ENCODE measurements at places on chromosomes 4 and X.

DNA sequence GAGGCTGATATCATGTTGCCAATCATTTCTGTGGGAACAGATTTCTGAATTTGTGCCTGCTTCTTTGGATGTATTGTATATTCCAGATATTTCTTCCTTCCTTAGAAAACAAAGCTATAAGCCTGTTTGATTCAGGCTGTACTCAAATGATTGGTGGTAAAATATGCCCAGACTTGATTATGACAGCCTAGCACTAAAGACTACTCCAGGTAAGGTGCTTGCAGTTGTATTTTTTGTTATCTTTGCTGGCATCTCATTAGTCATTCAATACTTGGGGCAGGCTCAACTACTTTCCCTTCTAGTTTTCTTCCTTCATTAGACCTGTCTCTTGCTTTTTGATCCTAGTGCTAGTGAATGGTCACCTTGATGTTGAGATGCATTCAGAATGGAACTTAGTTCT lies 90.6 kb downstream of the ZNF518B start:
- no peak for DNase-seq

DNA sequence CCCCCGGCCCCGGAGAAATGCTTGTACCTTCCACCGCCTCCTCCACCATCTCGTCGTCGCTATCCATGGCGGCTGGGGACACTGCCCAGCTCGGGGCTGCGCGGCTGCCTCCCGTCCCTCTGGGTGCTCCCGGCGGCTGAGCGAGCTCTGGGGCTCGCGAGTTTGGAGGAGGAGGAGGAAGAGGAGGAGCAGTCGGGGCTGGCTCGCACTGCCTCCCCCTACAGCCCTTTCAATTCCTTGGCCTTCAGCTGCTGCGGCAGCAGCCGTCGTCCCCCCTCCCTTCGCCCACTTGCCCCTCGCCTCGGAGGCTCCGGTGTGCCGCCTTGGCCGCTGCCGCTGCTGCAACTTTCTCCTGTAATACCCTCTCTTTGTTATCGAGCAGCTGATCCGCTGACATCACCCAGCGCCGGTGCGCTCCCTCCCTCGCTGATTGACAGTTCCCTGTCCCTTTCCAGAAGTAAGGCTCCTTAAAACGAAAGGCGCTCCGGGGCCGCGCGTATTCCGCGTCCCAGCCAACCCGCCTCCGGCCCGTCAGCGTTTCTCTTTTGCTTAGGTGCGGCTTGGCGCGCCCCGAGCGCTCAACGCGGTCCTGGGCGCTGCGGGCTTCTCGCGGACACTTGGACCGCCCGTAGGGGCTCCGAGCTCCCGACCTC lies at the start of gene SETD7:
TSS of gene SETD7 (minus strand) at position 149 of the 653 bp plus-strand sequence. CDS start at position 67, 82 bp downstream.
- peak; percentile 63 for DNase-seq

DNA sequence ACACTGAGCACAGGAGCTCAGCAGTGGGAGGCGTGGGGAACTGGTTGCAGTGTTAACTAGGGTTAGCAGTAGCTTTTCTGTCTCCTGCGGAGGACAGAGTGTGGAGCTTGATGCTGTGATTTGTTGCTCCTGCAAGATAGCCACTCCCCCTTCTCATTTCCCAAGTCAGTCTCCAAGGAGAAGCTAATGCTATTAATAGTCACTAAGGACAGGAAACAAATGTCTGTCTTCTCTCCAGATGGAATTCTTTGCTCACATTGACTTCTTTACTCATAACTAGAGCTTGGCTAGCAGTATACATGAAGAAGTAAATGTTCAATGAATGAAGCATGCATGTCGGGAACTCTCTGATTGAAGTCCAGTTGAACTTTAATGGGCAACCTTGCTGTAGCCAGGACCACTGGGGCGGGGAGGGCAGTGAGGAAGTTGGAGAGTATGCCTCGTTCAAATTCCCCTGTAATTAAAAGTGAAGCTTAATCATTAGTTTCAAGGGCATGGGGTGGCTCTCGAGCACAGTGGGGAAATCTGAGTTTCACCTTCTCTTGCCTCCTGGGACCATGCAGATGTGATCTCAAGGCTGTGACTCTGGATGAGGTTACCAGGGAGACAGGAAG lies 156.6 kb upstream of the SCML1 start:
- no peak for DNase-seq

DNA sequence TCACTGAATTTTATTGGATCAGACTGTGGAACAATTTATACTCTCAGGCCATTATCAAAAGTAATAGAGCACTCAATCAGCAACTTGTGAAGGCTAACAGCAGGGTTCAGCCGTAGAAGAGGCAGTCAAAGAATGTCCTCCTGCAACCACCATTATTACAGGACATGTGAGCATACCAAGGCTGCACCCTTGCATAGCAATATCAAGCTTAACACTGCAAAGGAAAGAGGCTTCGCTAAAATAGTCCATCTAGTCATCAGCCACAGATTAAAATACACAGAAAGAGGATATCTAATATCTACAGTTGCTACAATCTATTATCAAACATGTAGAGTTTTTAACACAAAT lies 42.9 kb upstream of the TMPRSS11B start:
- no peak for DNase-seq

DNA sequence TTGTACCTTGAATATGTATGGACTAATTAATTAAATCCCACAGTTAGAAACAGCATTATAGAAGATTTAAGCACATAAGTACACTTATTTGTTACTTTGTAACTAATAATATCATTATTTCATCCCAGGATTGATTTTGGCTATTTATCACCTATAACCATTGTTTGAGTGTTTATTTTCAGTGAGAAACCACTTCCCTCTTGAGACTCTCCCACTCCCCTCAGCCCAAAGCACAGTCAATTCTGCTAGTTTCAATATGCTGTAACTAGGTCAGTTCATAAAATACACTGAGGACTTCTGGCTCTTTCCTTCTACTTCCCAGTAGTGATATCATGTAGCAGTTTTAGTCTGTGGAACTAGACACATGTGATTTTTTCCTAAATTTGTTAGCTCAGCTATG lies 16.3 kb downstream of the OFD1 start:
- no peak for DNase-seq

DNA sequence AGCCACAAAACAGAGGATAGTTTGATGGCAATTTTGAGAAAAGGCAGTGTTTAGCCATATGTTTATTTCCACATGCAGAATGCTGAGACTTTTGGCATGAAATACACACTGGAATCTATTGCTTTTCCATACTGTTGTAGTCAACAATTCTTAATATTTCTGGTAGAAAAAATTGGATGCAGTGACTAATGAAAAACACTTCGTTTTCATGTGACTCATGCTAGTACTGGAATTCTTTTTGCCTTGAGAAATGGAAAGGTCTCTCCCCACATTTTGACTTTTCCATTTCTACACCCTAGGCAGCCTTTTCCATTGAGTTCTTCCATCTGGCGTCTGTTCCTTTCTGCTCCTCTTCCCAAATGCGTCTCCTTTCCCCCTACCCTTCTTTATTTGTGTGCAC lies 425.2 kb upstream of the FTHL17 start:
- DNase-seq: no peak

GRCh38 chr4:105140684-105141490 lies 5.8 kb upstream of the TET2 start:
- peak; percentile 15 for DNase-seq

DNA sequence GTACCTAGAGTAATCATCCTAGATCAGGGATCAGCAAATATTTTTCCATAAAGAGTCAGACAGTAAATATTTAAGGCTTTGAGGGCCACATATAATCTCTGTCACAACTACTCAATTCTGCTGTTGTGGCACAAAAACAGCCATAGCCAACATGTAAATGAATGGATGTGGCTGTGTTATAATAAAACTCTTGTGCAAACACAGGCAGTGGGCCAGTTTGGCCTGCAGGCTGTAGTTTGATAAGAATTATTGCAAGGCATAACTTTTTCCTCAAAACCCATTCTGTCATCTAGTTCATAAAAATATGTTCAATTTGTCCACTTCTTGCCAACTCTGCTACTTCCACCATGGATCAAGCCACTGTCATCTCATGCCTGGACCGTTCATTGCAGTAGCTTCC lies 39.4 kb upstream of the SHROOM4 start:
- no peak for DNase-seq

DNA sequence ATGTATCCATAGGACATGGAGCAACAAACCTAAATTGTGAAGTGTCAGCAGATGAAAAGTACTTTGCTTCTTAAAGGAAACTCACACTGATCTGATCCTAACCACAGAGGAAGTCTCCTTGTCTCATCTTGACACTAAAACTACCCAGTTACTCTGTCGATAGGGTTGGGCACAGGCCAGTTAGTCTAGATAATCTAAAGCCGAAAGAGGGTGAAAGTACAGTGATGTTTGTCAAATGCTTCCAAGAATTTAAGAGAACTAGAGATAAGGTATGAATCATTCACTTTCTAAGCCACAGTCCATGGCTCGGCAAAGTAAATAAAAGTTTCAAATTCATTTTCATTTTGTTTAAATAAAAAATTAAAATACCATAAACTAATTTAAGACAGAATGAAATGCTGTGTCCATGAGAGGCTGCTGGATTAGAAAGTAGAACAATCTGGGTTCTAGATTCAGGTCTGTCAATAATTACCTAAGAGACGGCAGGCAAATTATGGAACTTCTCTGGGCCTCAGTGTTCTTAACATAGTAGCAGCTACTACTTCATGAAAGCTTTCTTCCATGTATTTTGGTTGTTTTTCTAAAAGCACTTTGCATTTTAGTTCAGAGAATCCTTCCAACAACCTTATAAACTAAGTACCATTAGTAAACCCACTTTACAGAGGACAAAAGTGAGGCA lies 176.7 kb downstream of the LDB2 start:
- DNase-seq: no peak

GRCh38 chr4:109179061-109179460 lies 123.4 kb downstream of the COL25A1 start:
- no peak for DNase-seq

- no peak for DNase-seq
These were observed 678 bp downstream of the DNAAF6 start for GRCh38 chrX:107207089-107207488.

DNA sequence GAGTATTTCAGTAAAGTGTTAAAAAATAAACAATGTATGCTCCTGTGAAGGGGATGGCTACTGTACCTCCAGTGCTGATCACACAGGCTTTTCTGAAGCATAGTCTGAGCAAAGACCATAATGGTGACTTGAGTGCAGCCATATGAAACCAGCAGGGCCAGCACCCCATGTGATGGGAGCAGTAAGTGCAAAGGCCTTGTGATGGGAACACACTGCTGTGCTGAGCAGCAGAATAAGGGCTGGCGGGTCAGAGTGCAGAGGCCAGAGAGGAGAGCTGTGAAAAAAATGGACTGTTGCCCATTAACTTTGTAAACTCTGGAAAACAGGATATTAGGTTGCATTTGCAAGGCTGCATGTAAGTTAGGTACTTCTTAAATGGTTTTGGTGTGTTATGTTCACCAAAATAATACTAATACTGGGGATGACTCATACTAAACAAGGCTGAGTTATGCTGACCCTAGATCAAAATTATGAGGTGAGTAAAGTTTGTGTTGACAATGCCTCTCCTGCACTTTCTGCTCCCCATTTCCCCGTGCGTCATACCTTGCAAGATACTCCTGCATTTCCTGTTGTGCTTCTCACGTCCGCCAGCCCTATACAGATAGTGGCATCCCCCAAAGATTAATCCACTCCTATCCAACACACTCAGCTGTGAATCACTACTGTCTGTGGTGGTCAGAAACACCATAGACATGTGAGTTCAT lies 67.0 kb upstream of the FAM9A start:
- DNase-seq: no peak

DNA sequence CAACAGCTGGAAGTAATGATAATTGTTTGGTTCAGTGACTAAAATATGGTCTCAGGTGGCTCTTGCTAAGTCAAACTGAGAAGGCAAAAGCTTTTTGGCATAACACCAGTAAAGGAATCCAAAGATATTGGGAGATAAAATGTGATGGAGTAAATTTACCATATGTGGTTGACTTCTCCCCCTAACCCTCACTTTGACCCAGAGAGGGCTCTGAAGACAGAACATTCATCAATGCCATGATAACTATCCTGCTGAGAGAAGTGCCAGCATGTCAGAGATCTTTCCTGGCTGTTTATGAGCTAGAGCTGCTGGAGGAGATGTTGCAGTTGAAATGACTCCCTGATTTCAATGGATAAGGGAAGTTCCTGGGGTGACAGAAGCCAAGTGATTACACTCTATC lies 213.4 kb downstream of the SPCS3 start:
- no peak for DNase-seq

GRCh38 chrX:115958687-115959359 lies 211.7 kb upstream of the AGTR2 start:
- DNase-seq: no peak

- DNase-seq: no peak
These were observed 28.7 kb downstream of the SLC39A8 start for GRCh38 chr4:102316585-102316984.

- DNase-seq: no peak
These were observed 224.4 kb upstream of the PCDH7 start for GRCh38 chr4:30495651-30496310.

DNA sequence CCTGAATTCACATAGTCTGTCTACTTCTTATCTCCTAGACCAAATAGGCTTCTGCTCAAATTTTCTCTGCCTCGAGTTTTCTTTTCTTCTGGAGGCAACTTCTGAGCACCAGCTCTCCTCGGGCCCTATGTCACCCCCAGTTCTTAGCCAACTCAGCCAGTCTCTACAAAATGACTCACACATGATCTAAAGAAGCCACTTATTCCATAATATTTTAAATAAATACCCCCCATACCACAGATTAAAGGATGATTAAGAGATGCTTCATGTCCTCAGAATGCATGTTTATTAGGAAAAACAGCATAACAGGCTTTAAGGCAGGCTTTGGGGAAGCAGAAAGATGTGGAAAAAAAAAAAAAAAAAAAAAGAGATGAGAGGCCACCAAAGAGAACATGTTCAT lies 36.6 kb upstream of the DDX53 start:
- no peak for DNase-seq

DNA sequence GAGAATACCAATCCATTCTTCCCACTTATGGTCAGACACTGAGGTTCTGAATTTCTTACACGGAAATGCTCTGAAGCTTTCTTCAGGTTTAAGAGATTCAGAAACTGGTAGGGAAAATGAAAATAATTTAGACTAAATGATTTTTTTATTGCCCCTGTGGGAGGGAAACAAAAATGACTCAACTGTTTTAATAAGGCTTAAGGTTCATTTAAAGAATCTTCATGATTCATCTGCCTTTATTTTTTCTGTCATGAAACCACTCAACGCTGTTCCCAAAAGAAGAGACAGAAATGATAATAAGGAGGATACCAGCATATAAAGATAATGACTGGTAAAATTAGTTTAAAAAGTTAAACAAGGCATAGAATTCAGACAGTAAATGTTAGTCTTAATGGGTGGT lies 39.3 kb upstream of the FAM47B start:
- no peak for DNase-seq

- no peak for DNase-seq
These were observed 915.4 kb downstream of the CENPC start for GRCh38 chr4:66629927-66630326.

GRCh38 chrX:118526149-118526548 lies 30.5 kb downstream of the DOCK11 start:
- no peak for DNase-seq

GRCh38 chr4:134189480-134189879 lies 12.1 kb downstream of the PABPC4L start:
- no peak for DNase-seq
